HS-27A (cell line): ENCODE measurements at places on chromosomes 7 and 10.
A peak's percentile ranks its signal among the peaks of the same experiment; 100 is the strongest.

- DNase-seq, result peak; percentile 23
Measured at GRCh38 chr10:79487296-79488194, 24.8 kb upstream of the EIF5AL1 start.

- DNase-seq, result no peak
Measured at GRCh38 chr7:31683445-31684225, 3.4 kb upstream of the PPP1R17 start.

DNA sequence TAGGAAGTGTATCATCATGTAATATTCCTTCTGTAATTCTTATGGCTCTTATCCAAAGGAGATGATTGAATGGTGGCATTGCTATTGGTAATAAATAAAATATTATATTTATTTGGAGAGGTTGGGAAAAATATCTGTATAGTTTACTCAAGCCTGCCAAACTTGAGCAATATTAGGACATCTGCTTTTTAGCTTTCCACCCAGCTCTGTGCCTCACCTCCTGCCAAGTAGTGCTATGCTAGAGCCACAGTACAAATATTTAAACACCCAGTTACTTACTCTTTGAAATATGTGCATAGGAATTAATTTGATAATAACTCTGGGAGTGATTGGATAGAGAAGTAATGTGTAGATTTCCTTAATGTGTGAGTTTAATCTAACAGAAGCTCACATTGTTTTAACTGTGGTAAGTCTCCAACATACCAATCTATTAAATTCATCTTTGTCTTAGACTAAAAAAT is 129.2 kb downstream of the BBS9 start:
- DNase-seq, result no peak

- DNase-seq, result no peak
Measured at GRCh38 chr7:151400626-151401315, 9.1 kb downstream of the WDR86 start.

- DNase-seq, result no peak
Measured at GRCh38 chr7:15018981-15019380, 116.4 kb upstream of the DGKB start.

- no peak for DNase-seq
Measured at GRCh38 chr7:17415955-17416354, 117.5 kb downstream of the AHR start.

DNA sequence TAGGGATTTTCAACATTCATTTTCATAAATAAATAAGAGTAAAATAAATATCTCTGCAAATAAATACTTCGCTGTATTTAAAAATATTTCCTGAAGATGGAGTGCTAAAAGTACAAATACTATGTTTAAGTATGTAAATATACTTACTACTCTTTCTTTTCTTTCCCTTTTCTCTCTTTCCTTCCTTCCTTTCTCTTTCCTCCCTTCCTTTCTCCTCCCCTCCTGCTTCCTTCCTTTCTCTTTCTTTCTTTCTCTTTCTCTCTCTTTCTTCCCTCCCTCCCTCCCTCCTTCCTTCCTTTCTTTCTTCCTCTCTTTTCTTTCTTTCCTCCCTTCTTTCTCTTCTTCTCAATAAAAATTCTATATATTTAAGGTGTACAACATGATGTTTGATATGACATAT is 496.1 kb downstream of the CCSER2 start:
- no peak for DNase-seq

- DNase-seq, result no peak
Measured at GRCh38 chr10:53977267-53977666, 823.8 kb downstream of the PCDH15 start.

- no peak for DNase-seq
Measured at GRCh38 chr7:1526271-1526754, 4.2 kb upstream of the MAFK start.

- no peak for DNase-seq
Measured at GRCh38 chr10:33303988-33304387, 30.5 kb downstream of the NRP1 start.

- no peak for DNase-seq
Measured at GRCh38 chr10:3672220-3672619, 112.8 kb downstream of the KLF6 start.

DNA sequence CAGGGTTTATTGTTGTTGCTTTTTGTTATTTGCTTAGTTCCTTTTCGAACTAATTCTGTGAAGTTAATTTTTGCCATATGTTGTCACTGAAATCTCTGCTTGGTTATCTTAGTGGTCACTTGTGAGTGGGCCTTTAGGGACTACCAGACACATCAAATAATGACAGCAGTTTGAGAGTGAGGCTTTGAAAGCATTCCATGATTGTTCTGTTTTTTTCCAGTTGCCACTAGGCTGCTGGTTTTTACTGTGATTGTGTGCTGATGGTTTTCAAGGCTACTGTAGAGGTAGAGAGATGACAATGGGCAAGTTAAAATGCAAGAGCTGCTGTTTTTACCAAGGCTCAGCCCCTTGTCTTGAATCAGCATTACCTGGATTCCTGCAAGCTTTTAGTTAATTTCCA is 20.0 kb downstream of the SEPTIN7 start:
- no peak for DNase-seq

DNA sequence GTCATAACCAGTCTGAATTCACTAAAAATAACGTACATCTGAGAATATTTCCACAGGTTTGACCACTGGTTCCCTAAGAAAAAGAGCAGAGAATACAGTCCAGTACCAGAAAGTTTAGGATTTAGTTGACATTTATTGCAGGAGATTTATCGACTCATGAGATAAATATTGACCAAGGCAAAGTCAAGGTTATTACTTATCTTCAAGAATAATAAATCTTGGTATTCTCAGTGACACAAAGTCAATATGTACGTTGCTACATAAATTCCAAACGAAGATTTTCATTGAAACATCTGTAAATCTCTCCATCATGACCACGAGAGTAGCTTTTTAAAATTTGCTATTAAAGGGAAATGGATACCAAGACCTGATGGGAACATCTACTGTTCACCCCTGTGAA is 39.4 kb upstream of the GRB10 start:
- no peak for DNase-seq

DNA sequence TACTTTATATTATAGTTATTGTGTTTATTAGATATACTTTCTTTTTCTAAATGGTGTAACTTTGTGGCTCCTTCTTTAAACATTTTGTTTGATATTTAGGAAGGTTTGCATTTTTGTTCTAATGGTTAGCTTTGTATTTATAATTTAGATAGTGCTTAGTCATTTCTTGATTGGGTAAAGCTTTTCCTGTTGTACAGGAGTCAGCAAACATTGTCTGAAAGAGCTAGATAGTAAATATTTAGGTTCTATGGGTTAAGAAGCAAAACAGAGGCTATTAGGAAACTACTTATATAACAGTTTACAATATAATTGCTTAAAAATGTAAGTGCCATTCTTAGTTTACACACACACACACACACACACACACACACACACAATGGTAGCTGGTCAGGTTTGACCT is 70.6 kb upstream of the CCDC6 start:
- no peak for DNase-seq

GRCh38 chr7:204326-204725 is 12.0 kb downstream of the FAM20C start:
- no peak for DNase-seq

DNA sequence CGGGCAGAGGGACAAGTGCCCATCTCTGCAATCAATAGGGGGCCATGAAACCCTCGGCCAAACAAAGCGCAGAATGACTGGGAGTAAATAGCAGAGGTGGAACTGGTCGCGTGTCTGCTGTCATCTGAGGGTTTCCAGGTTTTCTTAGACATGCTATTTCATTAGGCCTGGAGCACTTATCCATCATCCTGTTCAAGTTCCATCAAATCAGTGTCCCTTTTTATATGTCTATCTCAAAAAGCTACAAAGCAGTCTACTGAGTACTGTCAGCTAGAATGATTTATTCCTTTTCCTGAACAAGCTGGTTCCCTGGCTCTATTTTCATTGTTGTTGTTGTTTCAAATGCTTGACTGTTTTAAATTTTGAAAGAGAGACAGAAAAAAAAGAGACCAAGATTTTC is 590.5 kb downstream of the PARD3 start:
- no peak for DNase-seq

GRCh38 chr10:97718178-97718577 is 4.6 kb downstream of the MARVELD1 start:
- DNase-seq, result no peak

GRCh38 chr10:55091691-55092328 is 290.8 kb upstream of the PCDH15 start:
- DNase-seq, result no peak

DNA sequence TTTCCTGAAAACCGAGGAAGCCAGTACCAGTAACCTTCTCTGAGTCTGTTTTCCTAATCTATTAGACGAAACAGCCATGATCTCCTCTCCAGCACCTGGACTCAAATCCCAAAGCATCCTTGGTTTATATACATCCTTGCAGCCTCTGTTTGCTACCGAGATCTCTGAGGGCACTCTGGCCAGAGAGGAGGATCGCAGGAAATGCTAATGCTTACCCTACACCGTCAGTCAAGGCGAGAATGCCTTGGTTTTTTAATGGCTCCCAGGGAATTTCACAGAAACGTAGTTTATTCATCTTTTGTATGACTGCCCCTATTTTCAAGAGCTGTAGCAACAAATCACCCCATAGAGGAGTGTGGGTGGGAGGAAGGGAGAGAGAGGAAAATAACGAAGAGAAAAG is 91.5 kb upstream of the CALN1 start:
- DNase-seq, result no peak

DNA sequence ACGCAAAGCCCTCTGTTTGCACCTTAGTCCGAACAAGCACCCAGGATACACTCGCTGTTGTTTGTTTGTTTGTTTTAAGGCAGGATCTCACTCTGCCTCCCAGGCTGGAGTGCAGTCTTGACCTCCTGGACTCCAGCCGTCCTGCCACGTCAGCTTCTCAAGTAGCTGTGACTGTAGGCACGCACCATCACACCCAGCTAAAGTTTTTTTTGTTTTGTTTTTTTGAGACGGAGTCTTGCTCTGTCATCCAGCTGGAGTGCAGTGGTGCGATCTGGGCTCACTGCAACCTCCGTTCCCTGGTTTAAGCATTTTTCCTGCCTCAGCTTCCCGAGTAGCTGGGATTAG is 76.8 kb downstream of the CTBP2 start:
- no peak for DNase-seq

DNA sequence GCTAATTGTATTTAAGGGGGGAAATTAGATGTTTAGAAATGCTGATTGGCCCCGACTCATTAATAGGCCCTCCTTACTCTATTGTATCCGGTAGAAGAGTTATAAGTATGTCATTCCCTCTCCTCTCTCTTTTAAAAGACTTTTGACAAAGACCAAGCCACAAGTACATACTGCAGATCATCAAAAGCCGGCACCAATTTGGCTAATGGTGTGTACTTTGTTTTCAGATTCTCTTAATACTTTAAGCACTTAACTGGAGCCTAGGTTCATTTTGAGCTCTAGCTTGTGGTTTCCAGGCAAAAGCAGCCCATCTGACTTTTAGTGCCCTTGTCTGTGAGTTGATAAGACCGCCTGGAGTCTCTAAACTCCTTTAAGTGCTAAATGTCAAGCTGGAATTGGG is 210.0 kb upstream of the LYZL1 start:
- no peak for DNase-seq

DNA sequence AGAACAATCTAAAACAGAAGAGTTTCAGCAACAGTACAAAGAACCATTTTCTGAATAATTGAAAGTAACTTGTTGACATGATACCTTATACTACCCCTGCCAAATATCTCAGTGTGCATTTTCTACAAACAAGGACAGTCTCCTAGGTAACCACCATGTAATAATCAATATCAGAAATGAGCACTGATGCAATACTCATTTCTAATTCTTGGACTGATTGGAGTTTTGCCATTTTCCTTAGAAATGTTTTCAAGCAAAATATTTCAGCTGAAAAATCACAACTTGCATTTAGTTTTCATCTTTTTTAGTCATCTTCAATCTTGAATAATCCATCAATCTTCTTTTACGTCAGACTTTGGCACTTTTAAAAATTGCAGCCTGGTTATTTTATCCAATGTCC is 420.2 kb downstream of the CDC14C start:
- DNase-seq, result no peak

- no peak for DNase-seq
Measured at GRCh38 chr7:12490107-12490688, 80.3 kb upstream of the SCIN start.

DNA sequence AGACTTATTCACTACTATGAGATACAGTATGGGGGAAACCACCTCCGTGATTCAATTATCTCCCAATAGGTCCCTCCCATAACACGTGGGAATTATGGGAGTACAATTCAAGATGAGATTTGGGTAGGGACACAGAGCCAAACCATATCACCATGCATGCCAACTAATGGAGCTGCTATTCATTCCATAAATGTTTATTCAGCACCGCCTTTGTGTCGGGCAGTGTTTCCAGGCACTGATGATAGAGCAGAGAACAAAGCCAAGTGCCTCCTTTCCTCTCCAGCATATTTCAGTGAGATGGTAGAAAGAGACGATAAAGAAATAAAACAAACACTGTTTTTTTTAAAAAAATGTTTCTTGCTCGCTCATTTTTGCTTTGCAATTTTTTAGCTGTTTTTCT is 295.9 kb upstream of the FOXK1 start:
- no peak for DNase-seq

- no peak for DNase-seq
Measured at GRCh38 chr10:123136221-123136805, 543 bp downstream of the HMX3 start.

- DNase-seq, result no peak
Measured at GRCh38 chr10:72263613-72264241, 10.0 kb upstream of the DDIT4 start.

DNA sequence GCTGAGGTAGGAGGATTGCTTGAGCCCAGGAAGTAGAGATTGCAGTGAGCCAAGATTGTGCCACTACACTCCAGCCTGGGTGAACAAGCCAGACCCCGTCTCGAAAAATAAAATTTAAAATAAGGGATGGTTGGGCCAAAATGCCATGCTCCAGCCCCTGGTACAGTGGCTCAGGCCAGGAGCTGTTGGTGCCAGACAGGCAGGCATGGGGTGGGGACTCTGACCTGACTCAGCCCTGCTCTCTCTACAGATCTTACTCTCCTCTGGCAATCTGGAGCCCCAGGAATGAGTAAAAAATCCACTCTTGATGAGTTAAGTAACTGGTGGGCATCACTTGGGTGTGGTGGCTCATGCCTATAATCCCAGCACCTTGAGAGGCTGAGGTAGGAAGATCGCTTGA is 8.4 kb upstream of the TMEM120A start:
- no peak for DNase-seq

GRCh38 chr10:46084321-46085165 is 38.5 kb upstream of the MSMB start:
- DNase-seq, result no peak
